ENCODE measurements at places on chromosomes 5 and 9.
A peak's percentile ranks its signal among the peaks of the same experiment; 100 is the strongest.

DNA sequence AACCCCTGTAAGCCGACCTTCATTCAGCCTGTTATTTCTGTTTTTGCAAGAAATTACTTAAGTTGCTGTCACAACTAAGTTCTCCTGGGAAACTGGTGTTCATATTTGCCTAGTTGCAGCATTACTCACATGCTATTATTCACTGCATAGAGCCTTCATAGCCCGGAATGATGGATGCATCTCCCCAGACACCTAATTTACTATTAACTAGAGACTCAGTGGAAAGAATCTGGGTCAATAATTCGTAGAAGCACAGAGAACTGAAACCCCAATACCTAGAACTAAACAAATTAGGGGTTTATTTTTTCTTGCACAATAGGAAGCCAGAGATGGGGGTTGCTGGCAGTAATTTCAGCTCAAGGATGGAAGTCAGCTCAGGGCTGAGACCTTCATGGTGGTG is 45.7 kb upstream of the FAM170A start:
- no peak for DNase-seq

GRCh38 chr9:84615544-84615943 is 54.0 kb upstream of the NTRK2 start:
- no peak for DNase-seq

- DNase-seq, result no peak
Measured at GRCh38 chr9:96126321-96126881, 175.6 kb downstream of the HSD17B3 start.

GRCh38 chr5:4230786-4231641 is 635.4 kb downstream of the IRX1 start:
- no peak for DNase-seq

GRCh38 chr5:96942078-96942477 is 6.2 kb downstream of the LNPEP start:
- no peak for DNase-seq

GRCh38 chr5:92801911-92802310 is 779.1 kb downstream of the NR2F1-AS1 start:
- DNase-seq, result peak; percentile 36

DNA sequence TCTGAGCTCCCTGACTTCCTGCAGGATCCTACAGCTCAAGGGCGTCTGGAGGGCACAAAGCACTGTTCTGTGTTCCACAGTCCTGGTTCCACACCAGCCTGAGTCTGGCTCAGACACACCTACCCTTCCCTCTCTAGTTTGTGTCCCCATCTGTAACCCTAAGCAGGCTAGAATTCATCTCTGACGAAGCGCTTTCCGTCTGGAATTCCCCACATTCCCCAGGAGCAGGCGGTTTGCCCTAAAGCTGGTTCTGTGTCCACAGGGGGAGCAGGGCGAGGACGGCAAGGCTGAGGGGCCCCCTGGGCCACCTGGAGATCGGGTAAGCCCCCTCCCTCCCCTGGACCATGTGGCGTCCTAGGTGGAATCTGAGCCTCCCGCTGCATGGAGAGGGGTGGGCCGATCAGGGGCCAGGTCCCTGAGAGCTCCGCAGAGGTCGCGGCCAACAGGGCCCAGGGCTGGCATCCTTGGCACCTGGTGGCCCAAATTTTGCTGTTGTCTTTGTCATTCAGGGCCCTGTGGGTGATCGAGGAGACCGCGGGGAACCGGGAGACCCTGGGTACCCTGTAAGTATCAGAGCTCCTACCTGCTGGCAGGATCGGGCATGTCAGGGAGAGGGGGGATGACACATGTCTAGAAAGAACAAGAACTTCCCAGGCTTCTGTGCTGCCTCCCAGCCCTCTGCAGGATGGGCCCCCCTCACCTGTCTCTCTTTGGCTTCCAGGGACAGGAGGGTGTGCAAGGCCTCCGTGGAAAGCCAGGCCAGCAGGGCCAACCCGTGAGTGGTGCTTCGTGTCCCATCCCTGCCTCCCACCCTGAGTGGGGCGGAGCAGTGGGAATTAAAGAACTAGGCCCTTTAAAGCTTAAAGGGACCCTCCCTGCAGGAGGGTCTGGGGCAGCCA is 34.5 kb upstream of the ORM1 start:
- DNase-seq, result no peak

DNA sequence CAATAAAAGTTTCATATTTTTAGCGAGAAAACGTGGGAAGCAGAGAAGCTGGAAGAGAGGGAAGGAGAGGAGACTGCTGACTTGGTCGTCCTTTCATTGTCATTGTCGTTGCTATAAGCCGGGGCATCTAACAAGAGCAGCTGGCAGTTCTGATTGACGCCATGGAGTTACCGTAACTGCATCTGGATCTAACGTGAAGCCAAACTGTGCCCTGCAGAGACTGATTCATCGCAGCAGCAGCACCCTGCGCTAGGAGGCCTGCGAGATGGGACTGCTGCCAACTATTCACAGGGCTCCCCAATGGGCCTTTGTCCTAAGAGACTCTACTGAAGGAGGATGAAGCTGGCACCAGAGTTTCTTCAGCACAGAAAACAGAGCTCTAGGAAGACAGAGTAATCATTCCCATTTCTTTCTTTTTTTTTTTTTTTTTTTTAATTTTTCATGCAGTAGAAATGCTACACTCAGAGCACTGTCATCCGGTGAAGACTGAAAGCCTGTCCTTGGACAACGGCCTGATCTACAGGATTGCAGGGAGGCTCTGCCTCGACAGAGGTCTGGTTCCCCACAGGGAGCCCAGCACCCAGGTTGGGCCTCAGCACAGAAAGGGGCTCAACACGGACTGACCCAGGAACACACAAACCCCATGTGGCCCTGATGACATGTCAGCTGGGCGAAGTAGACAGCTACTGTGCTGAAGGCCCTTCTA is 47.8 kb downstream of the RETREG1 start:
- no peak for DNase-seq

- no peak for DNase-seq
Measured at GRCh38 chr9:72772661-72773060, 180.2 kb downstream of the ALDH1A1 start.

- DNase-seq, result no peak
Measured at GRCh38 chr5:110255194-110255593, 471.3 kb downstream of the TMEM232 start.

GRCh38 chr9:96052686-96053085 is 177.2 kb downstream of the ERCC6L2 start:
- DNase-seq, result no peak

- no peak for DNase-seq
Measured at GRCh38 chr5:168844922-168845296, 265.7 kb upstream of the PANK3 start.

DNA sequence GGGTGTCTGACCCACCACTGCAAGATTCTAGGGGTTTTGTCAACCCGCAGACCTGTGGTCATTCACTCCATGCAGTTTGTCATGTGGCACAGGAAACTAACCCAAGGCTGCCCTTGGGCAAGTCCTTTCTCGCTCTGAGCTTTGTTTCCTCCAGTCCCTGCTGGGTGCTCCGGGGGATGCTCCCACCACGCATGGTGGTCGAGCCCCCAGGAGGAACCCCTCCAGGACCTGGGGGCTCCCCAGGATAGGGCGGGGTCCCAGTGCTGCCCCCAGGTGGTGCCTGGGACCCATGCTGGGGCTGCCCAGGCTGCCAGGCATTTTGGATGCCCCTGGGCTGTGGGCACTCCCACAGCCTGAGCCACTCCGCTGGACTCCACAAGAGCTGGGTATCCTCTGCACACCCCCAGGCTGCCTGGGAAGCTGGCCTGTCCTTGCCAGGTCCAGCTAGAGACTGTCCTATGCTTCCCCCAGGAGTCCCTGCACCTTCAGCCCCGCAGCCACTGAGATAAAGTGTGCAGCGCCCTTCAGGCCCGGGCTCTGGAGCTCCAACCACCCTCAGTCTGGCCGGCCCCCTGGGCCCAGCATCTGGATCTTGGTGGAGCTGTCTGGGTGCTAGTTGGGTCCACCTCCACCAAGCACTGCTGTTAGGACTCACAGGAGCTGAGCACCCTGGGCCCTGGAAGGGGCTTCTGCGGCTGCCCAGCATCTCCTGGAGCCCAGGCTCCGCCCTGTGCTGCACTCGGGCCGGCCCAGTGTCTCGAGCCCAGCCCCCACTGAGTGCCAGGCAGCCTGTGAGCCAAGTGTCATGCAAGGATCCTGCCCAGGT is 104.3 kb downstream of the PHF2 start:
- DNase-seq, result no peak

DNA sequence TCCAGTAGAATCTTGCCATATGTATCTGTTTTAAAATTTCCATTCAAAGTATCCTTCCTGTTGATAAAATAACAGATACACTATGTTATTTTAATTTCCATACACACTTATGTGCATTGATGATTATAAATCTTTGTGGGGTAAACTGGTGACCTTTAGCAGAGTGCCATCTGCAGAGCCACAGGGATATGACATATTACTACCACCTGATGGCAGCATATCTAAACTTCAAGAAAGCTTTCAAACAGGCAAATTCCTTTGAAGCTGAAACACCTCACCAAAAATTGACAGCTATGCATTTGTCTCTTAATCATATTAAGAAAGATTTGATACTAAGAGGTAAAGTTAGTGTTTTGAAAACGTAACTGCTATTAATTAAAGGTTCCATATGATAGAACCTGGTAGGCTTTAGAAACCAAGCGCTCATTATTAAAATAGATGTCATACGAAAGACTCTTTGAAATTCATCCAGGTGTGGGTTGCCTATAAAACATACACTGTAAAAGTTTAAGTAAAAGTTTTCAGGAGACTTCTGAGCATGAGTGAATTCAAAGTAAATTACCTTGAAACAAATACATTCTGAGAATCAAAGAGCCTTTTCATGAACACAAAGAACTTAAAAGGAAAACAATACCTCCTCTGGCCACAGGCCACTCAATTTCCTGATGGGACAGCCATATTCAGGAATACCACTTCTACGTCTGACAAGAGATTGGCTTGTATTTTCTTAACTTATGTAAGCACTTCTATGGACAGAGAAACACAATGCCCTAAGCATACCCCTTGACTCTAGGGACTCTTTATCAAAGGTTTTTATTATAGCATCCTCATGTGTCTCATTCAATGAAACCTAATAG is 93.3 kb downstream of the KIAA0825 start:
- DNase-seq, result peak; percentile 47

DNA sequence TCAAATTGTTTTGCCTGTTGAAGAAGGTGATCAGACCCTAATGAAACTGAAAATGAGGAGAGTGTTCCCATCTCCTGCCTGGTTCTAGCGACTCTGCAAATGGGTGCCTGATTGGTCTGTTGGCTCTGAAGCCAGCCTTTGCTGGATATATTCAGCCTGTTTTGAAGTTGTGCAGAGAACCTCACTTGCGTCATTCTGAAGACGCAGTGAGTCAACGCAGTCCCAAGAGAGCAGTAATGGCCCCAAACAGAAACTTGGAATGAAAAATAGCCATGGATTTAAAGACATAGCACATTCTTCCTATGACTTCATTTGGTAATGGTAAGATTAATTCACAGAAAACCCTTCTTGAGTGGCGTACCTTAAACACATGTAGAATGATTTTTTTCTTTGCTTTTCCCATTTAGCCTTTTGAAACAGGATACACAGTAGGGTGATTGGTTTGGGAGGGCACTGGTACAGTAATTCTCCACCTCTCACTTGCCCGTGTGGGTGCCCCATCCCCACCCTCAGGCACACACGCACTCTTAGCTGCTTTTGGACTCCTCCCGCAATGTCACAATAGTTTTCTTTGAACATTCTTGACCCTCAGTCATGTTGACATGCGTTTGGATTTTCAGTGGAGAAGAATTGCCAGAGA is 54.1 kb upstream of the ABL1 start:
- no peak for DNase-seq

DNA sequence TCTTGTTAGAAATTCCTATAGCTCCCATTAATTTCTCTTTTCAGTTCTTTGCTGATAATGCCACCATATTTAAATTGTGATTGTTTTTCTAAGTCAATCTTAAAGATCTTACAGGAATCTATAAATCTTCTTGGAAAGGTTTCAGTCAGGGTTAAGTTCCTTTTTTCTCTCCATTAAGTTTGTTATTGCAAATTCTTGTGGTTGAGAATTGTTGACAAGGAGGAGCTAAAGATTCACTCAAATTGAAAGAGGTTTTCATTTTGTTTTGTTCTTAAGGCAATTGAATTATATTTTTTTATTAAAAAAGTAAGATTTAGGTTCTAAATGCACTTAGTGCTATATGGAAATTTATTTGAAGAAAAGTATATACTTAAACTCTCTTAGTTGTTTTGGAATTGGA is 213.4 kb downstream of the PRR16 start:
- no peak for DNase-seq

DNA sequence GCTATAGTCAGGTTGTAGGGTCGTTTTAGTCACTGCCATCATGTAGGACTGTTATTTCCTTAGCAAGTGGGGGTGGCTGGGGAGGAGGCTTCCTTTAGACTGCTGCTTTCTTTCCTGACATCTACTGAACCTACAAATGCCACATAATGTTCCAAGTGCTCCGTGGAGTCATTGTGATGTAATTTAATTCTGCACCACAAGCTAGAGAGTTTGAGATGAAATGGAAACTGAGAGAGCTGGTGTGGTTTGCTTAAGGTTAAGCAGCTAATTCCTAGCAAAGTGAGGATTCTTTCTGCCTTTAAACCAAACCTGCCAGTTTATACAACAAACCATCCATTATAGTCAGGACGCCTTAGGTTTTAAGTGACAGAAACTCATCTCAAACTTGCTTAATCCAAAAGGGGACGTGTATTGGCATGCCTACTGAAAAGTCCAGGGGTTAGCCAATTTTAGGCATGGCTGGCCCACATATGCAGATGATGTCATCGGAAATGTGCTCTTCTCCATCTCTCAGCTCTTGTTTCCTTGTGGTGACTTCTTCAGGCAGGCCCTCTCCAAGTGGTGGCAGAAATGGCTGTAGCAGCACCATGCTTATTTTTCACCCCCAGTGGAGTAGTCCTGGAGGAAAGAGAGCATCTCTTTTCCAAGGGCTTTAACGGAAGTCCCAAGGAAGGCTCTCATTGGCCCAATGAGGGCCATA is 30.5 kb downstream of the ZNF618 start:
- no peak for DNase-seq

GRCh38 chr5:36161361-36161760 is 9.4 kb downstream of the SKP2 start:
- no peak for DNase-seq

DNA sequence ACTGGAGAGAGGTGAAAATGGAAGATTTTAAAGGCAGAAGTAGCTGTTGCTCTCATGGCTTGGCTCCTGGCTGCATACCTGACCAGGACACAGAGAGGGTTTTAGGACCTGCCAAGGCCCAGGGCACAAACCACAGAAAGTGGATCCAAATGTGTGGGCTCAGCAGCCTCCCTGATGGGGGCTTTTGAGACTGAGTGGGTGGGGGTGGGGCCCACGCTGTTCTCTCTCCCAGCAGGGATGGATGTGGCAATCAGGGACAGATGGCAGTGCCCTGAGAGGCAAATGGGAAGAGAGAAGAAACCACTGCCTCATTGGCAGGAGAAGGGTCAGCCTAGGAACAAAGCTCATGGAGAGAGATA is 34.9 kb upstream of the TIFAB start:
- no peak for DNase-seq

All from HepG2 (cell line).